LoVo (cell line): ENCODE measurements at places on chromosomes 13 and 19.

DNA sequence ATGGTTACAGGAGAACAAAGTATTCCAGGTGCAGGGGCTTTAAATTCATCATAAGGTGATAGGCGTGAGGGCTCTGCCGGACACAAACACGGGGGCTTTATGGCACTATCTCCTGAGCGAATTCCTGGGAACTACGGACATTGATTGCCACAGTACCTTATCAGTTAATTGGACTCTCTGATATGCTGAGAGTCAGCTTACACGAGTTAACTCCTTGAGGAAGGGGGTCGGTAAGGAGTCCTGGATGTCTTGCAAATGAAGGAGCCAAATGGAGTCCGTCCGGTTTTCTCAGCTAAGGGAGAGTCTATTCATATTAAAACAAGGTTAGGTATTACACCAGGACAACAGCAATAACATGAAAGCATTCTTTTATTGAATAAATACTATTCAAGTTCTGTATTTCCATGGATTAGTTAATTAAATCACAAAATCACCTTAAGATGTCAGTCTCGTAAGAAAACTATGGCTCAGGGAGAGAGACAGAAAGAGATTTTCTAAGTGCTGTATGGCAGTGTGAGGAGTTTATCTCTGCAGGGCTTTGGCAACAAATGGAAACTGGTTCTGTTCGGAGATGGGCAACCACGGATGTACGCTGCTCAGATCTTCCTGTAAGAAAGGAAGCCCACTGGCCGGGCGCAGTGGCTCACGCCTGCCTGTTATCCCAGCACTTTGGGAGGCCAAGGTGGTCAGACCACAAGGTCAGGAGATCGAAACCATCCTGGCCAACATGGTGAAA is 26.2 kb upstream of the HIF3A start:
- no peak for DNase-seq

- DNase-seq = no peak
These were observed 44.4 kb upstream of the WDFY2 start for GRCh38 chr13:51539887-51540286.

GRCh38 chr19:39916851-39917396 is 17.5 kb downstream of the FCGBP start:
- no peak for DNase-seq

GRCh38 chr13:96533408-96533807 is 443.5 kb downstream of the HS6ST3 start:
- DNase-seq = no peak

- DNase-seq = no peak
These were observed 108.3 kb downstream of the POSTN start for GRCh38 chr13:37490176-37490779.

DNA sequence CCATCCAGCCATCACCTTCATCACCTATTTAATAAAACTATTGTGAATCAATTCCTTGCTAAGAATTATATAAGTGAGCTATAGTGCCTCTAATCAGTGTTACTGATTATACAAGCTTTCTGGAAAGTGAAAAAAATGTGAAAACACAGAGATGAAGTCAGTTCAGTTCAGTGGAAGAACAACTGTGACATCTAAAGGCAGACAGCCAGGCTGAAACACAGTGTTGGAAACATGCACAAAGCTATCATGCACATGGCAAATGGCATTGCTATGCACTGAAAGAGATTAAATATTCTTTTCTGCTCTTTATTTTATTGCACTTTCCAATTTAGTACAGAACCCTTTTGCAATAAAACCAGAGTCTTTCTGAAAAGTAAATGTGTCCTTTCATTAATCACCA is 294.0 kb downstream of the RBM26 start:
- DNase-seq = no peak

DNA sequence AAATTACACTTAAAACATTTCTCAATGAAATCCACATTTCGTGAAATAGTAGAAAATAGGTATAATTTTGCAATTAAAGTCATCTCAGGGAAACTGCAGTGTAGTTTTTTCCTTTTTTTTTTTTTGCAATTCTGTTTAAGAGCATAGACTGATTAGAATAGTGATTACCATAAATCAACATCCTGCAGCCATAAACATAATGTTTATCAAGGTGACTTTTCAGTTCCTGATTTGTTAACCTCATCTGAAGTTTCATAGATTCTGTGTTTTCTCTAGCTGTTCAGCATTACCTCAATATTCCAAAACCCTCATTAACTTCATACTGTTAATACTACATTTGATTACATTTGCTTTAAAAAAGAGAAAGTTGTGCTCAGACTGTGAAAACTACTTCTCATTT is 286.3 kb upstream of the DACH1 start:
- no peak for DNase-seq

GRCh38 chr19:23917856-23918255 is 3.2 kb downstream of the ZNF726 start:
- DNase-seq = no peak

- no peak for DNase-seq
These were observed 5.0 kb downstream of the LYL1 start for GRCh38 chr19:13097463-13098258.

- no peak for DNase-seq
These were observed 1.1 kb downstream of the CAPS start for GRCh38 chr19:5914946-5915781.

DNA sequence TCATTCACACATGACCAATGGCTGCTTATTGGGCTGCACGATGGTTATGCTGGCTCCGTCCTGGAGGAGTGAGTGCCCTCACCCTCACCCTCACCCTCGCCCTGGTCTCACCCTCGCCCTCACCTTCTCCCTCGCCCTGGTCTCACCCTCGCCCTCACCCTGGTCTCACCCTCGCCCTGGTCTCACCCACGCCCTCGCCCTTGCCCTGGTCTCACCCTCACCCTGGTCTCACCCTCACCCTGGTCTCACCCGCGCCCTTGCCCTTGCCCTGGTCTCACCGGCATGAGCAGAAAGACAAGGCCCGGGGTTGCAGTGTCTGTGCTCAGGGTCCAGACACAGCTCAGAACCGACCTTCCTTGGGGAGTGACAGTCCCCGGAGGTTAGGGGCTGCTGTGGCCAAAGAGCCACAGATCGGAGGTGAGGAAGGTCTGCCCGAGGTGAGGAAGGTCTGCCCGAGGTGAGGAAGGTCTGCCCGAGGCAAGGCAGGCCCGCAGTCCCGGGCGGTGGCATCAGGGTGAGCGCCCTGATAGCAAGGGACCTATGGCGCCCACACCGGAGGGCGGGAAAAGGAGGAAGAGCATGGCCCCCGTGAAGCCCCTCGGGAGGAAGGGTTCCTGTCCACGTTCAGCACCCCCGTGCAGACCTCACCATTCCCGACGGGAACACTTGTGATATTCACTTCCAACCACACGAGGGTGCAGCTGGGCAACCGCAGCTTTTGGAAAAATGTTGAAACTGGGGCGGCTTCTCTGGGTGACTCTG is 65.6 kb downstream of the MCF2L start:
- no peak for DNase-seq

GRCh38 chr19:3270902-3271301 is 46.4 kb downstream of the CELF5 start:
- DNase-seq = no peak

- DNase-seq = no peak
These were observed 2.9 kb downstream of the PPM1N start for GRCh38 chr19:45500918-45501729.

DNA sequence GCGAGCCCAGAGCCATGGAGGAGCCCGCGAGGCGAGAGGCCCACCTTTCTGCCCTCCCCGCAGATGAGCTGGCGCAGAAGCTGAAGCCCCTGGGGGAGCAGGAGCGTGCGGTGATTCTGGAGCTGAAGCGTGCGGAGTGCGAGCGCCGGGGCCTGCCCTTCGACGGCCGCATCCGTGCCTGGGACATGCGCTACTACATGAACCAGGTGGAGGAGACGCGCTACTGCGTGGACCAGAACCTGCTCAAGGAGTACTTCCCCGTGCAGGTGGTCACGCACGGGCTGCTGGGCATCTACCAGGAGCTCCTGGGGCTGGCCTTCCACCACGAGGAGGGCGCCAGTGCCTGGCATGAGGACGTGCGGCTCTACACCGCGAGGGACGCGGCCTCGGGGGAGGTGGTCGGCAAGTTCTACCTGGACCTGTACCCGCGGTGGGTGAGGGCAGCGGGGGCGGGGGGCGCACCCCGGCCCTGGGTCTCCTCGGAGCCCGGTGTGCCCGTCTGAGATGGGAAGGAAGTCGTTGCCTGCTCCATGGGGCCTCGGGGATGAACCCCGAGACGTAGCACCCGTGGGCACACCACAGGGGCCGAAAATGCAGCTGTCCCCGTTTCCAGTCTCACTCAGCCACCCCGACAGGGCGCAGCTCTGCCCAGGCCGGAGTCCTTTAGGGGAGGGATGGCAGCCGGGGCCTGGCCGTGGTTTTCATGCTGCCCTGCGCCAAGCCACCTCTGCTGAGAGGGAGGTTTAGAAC is 12.1 kb upstream of the ZNF554 start:
- DNase-seq = no peak

GRCh38 chr19:5801796-5802619 is 2.9 kb upstream of the NRTN start:
- no peak for DNase-seq

GRCh38 chr19:33005440-33005839 is 33.4 kb downstream of the FAAP24 start:
- DNase-seq = peak; percentile 12

DNA sequence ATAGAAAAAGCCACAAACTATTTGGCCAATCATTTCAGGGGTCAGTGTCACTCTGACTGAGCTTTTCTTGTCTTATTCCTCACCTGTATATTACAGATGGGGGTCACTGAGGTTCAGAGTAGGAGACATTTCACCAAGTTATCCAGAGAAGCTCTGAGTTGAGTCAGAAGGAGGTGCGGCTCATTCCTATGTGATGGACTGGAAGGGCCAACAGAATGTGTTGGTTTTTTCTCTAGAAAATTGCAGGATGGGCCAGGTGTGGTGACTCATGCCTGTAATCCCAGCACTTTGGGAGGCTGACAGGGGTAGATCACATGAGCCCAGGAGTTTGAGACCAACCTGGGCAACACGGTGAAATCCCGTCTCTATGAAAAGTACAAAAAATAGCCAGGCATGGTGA is 24.5 kb upstream of the ZNF83 start:
- DNase-seq = peak; percentile 76

DNA sequence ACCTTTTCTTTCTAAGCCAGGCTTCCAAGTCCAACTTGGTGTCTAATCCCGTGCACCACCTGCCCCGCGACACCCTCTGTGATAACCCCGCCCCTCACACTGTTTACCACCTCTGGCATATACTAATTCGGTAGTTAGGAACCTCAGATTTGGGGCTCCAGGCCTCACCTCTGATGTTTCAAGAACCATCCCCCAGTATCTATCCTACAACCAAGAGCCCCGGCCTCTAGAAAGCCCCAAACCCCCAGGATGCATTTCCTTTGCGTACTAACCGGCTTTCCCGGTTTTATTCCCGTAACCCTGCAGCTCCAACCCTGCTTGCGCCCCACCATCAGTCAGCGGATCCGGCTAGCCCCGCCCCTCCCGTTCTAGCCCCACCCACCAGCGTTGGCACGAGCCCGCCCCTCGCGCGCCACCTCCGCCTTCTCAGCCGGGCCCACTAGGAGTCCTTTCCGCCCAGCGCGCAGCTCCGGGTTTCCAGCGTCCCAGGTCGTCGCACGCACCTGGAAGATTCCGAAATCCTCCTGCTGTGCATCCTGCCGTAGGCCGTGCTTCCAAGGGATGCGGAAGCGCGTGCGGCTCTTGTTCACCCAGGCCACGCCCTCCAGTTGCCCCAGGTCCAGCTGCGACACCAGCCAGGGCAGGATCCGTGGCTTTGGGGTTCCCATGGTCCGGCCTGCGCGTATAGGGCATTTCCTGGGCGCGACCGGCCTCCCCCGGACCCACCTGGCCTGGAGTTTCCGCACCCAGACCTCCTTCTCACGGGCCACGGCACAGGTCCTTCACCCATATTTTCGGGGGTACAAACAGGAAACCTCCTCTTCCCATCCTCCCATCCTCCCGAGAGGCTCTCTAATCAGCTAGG is 1.3 kb downstream of the IRF3 start:
- DNase-seq = peak; percentile 93

DNA sequence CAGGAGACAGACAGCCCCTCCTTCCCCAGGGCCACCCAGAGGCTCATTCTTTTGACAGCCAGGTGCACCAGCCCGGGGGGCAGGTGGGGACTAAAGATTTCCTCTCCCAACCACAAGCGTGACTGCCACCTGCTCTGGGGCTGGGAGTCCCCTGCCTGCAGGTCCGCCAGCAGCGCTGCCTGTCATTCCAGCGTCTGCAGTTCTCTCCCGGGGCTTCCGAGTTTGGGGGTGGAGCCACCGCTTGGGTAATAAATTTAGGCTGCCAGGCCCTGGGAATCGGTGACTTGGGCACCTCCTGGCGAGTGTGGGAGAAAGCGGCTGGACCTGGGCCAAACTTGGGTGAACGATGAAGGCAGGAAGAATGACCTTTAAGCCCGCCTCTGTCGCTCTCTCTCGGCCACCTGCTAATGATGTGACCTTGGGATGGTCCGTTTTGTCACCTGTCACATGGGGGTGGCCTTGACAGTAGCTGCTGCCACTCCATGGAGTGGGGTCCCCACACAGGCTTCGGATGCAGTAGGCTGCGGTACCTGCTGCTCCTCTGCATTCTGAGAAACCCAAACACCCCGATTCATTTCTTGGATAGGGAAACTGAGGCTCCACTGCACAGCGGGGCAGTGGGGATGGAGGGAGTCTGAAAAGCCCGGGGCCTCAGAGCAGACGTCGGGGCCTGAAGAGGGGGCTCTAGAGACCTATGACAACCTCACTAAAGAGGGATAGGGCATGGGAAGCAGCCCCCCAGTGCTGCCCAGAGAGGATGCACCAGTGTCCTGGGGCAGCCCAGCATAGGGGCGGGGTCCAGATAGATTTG is 12.8 kb downstream of the FUT6 start:
- DNase-seq = peak; percentile 18

DNA sequence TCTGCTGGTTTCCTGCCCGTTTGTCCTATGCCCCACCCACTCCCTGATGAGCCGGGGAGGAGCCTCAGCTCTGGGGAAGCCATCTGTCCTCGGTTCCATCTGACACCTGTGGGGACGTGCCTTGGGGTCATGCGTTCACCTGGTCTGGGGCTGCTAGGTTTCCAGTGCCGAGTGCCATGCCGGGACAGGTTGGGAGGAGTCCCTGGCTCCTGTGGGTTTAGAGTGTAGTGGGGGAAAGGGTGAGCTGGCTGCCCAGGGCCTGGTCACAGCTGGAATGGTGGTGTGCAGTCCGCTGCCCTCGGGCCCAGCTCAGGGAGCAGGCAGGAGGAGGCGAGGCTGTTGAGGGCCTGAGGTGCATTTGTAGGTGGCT is 2.5 kb downstream of the KDM4B start:
- peak; percentile 38 for DNase-seq

GRCh38 chr13:82467626-82468025 is 1414.6 kb downstream of the SLITRK1 start:
- DNase-seq = no peak

DNA sequence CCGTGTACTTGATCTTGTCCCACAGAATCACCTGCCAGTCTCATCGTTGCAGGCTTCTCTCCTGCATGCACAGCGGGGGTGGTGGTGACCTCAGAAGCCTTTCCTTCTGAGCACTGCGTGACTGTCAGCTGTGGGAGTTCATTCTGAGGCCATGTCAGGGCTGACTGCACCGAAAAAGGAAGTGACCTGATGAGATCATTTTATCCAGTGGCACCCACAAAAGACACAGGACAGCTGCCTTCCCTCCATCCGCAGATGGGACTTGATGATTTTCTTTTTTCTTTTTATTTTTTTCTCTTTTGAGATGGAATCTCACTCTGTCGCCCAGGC is 89.7 kb downstream of the RAB20 start:
- DNase-seq = no peak
